ENCODE measurements at places on chromosomes 11 and 22.

DNA sequence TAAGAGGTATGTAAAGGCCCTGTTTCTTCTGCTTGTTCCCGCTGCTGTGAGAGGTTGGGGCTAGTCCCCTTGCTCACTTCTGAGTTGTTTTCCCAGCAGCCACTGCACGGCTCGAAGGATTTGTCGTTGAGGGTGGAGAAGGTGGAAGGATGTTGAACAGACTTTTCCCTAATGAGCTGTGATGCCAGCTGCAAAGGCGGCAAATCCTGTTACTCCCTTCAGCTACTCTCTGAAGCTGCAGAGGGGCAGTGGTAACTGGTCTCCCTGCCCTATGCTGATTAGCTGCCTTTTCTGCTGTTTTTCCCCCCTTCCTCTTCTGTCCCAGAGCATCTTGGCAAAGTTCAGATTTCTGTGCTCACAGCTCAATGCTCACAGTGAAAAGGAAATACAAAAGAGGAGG is 90.4 kb upstream of the SLC25A18 start:
- no peak for DNase-seq

- DNase-seq, result no peak
Observed at GRCh38 chr22:29071261-29072045, 1.4 kb upstream of the KREMEN1 start.

DNA sequence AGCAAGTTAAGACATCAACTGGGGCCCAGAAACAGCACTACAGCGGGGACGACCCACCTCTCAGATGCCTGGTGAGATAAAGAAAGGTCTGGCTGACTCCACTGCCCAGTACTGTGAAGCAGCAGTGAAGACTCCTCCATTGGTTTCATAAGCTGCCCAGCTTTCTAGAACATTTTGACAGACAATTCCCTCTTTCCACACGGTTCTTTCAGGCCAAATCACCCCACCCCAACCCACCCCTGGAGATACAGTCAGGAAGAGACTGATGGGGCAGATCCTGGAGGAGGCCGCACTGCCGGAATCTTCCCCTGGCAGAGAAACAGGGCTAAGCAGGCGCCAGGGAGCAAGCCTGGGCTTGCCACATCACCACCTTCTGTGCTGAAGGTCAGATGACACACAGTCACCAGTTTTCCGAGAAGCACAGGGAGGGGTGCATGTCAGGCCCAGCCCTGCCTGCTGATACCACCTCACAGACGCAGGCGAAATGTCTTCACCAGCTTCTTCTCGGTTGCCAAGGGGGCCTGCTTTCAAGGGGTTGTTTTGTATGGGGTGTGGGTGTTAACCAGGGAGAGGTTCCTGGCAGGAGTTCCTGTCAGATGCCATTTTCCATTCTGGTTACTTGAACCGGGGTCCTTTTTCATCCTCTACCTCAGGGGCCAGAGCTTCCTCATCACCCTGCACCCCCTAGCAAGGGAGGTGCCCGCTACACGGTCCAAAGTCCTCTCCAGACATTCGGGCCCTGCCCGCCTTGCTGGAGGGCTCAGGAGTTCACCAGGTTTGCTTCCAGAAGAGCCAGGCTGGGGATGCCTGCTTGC is 1.4 kb upstream of the NEAT1 start:
- DNase-seq, result peak; percentile 91

DNA sequence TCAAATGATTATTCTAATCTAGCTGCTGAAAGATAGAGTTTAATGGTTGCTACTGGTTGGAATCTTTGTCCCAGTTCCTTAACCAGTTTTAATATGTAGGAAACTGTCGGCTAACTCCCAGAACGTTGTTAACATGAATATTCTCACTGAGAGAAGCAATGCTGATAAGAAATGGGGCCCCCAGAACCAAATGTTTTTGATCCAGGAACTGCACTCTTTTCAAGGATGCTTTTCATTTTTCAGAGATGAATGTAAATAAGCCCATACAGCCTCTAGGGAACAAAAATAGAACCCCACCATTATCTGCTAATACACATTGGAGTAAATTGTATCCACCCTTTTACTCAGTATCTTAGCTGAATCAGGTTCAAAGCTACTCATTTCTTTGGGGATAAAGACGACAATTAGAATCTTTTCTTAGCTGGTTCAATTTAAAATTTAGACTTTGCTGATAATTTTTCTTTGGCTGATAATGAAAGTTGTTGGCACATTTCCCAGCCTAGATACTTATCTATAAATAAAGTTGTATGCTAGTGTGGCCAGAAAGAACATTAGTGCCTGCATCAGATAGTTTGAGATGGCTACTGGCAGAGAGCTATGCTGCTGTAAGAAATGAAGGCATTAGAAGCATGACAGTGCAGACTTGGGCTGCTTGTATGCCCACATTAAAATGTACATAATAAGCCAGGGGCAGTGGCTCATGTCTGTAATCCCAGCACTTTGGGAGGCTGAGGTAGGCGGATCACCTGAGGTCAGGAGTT is 323.3 kb upstream of the PDGFD start:
- no peak for DNase-seq

GRCh38 chr11:134531327-134532130 is 119.5 kb upstream of the B3GAT1 start:
- no peak for DNase-seq

GRCh38 chr22:36144886-36145541 is 15.5 kb downstream of the APOL3 start:
- DNase-seq, result no peak

DNA sequence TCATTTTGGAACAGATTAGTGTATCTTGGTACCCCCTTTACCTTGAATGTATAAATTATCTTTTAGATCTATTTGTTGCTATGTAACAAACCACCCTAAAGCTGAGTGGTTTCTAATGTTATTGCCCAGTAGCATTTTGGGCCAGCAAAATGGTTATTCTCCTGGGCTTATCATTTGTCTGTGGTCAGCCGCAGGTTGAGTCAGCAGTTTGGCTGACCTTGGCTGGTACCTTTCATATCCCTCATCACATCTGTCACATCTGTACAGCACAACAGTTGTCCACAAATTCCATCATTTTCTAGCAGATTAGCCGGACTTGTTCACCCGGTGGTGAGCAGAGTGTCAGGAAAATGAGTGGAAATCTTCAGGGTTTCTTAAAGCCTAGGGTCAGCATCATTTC is 588.5 kb upstream of the ARHGAP42 start:
- no peak for DNase-seq

Measured in fibroblast of skin of left biceps (primary cell).